ENCODE measurements at places on chromosomes 11 and 22.

GRCh38 chr11:76578654-76579055 is 91.9 kb downstream of the LRRC32 start:
- DNase-seq: no peak

- DNase-seq: no peak
These were observed 344.7 kb downstream of the BUD13 start for GRCh38 chr11:116427903-116428637.

DNA sequence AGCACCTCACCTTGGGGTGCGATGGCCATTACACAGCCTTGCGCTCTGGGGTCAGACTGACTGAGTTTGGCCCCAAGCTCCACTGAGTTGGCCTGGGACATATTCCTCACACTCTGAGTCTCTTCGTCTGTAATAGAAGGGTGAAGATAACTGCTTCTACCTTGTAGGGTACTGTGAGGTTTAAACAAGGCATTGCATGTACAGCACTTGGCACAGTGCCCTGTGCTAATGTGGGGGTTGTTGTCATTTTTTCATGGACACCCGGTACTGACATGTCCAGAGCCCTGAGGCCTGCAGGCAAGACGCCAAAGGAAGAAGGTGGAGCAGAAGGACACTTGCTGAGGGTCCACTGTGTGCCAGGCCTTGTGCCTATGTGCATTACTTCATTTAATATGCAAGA is 50.7 kb downstream of the OTOG start:
- DNase-seq: no peak

GRCh38 chr11:100459811-100460210 is 227.3 kb upstream of the ARHGAP42 start:
- no peak for DNase-seq

- DNase-seq: no peak
These were observed 53.4 kb downstream of the GAB2 start for GRCh38 chr11:78364128-78364751.

DNA sequence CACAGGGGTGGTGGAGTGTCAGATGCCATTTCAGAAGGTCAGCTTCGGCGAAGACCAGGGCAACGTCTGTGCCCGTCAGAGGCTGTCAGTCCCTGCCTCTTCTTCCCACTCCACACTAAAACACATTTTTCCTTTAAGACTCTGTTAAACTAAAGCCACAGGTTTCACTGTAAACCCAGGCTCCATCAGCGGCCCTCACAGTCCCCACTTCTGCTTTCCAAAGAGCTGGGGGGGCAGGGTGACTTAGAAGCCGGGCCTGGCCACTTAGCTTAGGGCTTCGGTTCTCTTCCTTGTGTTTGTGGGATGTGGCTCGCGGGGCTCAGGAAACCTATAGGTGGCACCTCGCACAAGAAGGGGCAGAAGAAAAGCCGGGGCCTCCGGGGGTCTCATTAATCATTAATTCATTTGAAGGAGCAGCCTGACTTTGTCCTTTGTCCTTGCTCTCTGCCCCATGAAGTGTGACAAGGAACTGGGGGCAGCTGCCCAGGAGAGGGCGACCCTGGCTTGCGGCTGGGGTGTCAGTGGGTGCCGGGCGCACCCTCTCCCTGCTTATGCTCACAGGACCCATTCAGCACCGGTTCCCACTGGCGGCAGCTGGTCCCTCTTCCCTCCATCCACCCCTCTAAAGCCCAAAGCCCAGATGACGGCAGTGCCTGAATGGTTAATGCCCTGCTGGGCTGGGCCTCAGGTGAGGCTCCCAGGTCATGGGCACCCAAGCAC is 4.1 kb downstream of the SLC25A45 start:
- no peak for DNase-seq

DNA sequence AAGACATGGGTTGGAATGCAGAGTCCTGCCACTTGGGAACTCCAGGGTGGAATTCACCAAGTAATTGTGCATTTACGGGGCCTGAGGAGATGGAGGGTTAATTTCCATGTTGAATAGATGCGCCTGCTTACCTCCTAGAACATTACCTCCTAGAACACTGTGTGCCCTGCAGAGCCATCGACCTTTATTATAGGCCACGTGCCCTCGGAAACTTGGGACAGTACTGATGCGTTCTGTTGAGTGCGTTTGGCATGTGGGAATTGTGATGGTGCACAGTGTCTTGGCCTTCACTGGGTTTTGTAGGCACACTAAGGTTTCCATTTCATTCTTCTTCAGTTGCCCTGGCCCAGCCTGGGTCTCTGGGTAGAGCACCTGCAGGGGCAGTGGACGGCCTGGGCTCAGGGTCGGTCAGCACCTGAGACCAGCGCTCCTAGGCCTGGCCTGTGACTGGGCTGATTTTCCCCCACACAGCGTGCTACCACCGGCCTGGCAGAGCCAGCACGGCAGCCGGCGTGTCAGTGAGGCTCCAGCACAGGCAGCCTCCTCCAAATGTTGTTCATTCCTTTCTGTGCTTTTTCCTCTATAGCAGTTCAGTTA is 12.7 kb downstream of the TRMU start:
- DNase-seq: no peak

DNA sequence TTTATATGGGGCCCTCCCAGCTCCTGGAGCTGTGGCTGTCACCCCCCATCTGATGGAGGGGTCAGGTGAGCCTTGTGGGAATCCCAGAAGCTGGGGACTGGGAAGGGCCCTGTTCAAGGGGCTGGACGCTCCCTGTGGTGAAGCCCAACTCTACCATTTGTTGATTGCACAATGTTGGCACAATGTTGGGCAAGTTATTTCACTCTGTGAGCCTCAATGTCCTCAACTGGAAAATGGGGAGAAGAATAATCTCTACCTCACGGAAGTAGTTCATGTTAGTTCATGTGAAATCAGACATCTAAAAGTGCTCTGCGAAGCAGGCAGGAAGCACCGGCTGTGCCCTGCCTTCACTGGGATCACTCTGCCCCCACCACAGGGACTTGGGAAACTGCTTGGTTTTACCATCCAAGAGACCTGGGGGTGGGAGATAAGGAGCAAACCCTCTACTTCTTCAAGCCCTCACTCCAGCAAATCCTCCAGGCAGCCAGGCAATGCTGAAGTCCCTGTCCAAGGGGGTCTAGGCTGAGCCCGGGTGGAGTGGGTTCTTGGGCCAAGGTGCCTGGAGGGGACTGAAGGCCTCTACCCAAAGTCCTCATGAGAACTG is 715 bp upstream of the PRR5 start:
- DNase-seq: no peak

DNA sequence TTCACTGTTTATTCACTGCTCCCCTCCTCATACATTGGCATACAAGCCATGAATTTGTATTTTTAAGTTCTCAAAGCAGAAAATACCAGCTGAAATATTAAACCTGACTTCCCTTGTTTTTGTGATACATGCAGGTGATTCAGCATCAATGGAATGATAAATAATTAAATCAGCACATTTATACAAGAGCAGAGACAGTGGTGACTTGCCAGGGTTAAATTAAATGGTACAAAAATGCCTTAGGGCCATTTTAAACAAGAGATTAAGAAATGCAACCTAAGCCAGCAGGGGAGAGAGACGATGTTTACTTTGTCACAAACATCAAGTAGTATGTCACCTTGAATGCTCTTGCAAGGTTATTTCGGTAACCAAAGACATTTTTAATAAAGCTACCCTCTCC is 95.9 kb upstream of the DDI1 start:
- no peak for DNase-seq

DNA sequence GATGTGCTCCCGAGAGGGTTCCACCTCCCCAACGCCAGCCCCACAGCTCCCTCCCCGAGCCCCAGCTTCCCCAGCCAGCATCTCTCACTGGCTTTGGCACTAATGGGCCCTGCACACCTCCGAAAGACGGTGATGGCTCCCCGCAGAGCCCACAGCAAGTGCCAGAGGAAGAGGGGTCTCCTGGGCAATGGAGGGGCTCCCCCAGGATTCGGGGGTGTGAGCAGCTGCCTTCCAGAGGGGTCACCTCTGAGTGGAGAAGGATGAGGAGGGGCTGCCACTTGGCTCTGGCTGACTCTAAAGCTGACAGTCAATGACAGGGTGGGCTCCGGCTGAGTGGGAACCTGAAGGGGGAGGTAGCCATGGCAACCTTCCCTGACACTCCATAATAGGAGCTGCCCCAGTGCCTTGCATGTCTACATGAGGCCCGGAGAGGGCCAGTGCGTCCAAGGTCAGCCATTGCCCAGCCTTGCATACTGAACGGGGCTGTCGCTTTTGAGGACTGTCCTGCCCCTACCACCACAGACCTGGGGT is 98.6 kb upstream of the SYT13 start:
- no peak for DNase-seq

DNA sequence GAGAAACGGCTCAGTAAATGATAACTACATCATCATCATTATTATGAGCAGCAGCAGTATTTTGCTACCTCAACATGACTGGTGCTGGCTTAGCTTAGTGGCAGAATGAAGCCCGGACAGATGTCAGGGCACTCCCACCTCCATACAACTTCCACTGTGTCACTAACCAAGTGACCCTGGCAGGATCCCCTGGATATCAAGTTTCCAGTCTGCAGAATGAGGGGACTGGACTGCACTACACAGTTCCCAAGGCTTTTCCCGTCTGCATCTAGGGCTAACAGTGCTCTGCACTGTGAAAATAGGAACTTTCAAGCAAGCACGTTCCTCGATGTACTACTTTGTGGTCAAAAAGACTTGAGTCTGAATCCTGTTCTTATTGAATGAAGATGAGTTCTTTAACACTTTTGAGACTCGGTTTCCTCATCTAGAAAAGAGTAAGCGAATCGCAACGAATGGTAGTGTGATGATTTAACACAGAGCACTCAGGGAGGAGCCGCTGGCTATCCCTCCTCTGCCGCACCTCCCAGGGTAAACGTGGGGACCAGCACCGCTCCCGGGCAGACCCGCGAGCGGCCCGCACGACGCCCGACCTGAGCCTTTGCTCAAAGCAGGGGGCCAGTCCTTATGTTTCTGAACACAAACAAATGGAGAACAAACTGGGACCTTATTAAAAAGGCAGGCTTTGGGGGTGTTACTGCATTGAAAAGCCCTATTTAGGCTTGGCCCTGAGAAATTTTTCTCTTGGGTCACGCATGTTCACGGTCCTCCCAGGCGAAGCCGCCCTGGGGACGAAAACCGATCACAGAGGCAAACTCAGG is 910 bp downstream of the CLTCL1 start:
- no peak for DNase-seq

GRCh38 chr22:20437613-20438426 is at the start of gene SCARF2:
SCARF2 (minus strand) TSS chr22:20437825; CDS start chr22:20437754, 71 bp downstream.
- DNase-seq: no peak

GRCh38 chr11:103396237-103396636 is 287.0 kb downstream of the DYNC2H1 start:
- DNase-seq: no peak

GRCh38 chr11:114078423-114078822 is 18.9 kb downstream of the ZBTB16 start:
- DNase-seq: no peak

DNA sequence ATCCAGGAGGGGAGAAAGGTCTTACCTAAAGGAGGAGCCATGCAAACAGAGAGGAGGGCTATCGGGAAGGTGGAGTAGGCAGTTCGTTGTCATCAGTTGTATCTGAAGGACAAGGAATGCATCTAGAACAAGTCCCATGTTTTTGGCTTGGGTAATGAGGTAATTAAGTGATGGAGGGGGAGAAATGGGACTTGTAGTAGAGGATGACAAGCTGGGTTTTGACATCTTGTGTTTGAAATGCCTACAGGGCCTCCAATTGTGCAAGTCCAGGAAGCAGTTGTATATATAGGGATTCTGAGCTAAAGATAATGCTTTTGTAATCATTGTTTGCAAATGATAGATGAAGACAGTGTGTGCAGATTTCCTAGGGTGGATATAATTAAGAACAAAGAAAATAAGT is 622.8 kb downstream of the NTM start:
- no peak for DNase-seq

GRCh38 chr11:118883368-118884071 is at the start of gene CXCR5:
CXCR5 (plus strand) TSS chr11:118883892; CDS start chr11:118883942, 50 bp downstream.
- DNase-seq: no peak

- DNase-seq: no peak
These were observed 48.3 kb downstream of the CEP164 start for GRCh38 chr11:117375960-117376359.

DNA sequence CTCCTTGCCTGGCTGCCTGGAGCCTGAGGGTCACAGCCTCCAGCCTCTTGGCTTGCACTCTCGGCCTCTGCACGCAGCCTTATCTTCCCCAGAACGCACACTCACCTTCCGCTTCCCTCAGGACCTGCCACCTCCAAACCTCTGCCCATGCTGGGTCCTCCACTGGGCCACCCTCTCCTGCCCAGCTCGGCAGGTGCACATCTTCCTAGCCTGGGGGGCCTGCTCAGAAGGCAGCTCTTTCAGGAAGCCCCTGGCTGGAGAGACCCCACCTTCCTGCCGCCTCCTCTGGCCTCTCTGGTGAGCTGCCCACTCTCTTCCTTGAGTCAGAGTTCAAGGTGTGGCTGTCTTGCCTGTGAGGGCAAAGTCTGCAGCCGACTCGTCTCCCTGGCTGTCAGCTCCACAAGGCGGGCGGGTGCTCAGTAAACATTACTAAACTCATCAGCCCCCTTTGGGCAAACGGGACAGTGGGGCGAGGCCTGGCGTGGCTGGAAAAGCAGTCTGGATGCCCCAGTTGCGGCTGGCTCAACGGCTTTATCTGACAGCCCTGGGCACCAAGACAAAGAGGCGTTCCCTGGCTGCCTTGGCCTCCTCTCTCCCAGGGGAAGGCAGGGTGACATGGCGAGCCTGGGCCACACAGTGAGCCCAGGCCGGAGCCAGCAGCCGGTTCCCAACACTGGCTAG is 1.7 kb upstream of the LINC01488 start:
- no peak for DNase-seq

DNA sequence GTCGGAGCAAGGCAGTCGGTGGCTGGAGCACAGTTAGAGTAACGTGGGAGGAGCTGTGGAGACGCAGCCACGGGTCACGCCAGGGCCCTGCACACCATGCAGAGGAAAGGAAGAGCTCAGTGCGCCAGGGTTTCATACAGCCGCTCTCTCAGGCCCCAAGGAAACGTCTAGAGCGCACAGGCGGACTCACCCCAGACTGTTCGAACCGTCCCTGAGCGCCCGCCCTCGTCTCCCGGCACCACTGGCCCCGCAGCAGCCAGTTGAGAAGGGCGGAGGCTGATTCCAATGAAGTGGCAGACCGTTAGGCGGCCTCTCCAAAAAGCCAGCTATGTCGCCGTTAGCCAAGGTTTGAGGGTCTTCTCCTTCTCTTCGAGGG is 483 bp upstream of the HYLS1 start:
- no peak for DNase-seq

DNA sequence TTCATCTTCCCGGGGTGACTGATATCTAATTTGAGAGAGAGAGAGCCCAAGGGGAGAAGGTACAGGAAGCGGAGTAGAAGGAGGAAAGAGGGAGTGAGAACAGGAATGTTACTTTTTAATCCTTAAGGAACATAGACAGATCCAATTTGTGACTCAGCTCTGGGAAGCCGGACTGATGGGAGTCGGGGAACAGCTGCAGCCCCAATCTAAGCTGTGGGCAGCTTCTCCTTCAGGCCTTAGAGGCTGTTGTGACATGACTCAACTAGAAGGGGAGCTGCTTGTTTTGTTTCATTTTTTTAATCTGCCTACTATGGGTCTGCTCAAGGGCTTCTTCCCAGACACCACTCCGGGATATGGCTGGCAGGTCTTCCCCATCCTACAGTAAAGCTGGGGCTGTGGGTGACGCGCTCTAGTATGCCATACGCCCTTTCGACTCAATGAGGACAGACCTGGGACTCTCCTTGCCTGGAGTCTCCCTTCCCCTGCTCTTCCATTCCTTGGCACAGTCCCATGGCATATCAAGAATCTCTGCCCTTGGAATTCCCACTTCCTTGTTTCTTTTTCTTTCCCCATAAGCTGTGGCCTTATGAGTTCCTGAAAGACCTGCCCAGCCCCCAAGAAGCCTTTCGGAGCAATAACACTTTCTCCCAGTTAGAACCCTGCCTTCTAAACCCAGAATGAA is 103.3 kb upstream of the AKIP1 start:
- DNase-seq: no peak

- peak; percentile 41 for DNase-seq
These were observed 196.9 kb downstream of the CSNK2A3 start for GRCh38 chr11:11155962-11156815.

Data from stimulated activated CD4-positive, alpha-beta T cell treated with anti-CD3 and anti-CD28 coated beads, Interleukin-1b, Interleukin-23, amount 100 ng/mL, for 1 hour (primary cell).